ENCODE measurements at places on chromosomes 1 and 21.

GRCh38 chr1:175514387-175514953 lies 228.9 kb downstream of the TNR start:
- DNase-seq = no peak

DNA sequence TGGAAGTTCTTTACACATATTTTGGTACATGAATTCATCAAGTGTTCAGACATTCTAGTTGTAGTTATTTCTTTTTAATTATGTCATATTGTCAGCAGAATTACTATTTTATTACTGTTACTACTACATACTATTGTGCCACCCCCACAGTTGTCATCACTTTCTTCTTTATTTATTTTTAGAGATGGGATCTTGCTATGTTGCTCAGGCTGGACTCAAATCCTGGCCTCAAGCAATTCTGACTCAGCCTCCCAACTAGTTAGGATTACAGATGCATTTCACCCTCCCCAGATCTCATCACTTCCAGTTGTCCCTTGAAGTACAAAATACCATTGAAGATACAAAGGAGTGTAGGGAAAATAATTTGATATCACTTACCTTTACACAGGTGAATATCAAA lies 258.0 kb downstream of the KCTD3 start:
- DNase-seq = no peak

GRCh38 chr1:203081465-203082230 lies 4.2 kb downstream of the MYOG start:
- DNase-seq = no peak

DNA sequence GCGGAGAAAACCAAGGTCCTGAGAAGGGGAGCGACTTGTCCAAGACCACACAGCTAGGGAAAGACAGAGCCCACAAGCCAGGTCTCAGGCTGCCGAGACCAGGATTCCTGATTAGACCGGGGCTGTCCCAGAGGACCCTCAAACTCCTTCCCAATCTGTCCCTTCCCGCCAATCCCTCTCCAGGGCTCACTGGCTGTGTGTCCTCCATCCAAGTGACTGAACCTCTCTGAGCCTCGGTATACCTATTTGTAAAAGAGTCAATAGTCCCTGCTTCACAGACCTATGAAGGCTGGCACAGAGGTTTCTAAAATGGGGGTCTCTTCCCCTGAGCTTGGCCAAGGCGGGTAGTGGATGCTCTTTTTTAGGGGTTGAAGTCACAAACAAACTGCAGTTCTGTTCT lies 56.6 kb downstream of the PAX7 start:
- DNase-seq = no peak

DNA sequence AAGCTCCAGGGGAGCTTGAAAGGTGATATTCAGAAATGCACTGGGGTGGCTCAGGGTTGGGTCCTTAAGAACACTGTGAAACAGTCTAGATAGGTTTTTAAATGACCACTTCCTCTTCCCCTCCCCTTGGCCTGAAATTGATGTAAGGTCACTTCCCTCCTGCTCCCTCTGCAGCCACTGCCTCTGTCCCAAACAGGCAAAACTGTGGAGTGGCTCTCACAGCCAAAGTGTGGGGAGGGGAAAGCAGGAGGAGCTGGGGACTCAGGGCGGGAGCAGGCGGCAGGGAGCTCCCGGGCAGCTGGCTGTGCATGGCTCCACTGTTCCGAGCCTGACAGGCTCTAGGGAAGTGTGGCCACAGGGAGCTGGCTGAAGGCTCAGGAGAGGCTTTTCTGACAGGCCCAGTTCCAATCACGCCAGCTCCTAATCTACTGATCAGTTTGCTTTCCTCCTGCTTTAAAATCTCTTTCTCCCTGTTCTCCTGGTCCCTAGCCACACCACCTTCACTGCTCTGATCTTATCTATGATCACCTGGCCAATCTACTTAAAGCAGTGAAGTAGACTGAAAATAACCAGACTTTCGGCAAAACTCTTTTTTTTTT lies 5.1 kb upstream of the CSRP1 start:
- DNase-seq = no peak

Data from stimulated activated CD4-positive, alpha-beta T cell treated with anti-CD3 and anti-CD28 coated beads, Interleukin-1b, Interleukin-23, amount 100 ng/mL, for 1 hour (primary cell).